Fibroblast of skin of back (primary cell): ENCODE measurements at places on chromosomes 5 and 9.

DNA sequence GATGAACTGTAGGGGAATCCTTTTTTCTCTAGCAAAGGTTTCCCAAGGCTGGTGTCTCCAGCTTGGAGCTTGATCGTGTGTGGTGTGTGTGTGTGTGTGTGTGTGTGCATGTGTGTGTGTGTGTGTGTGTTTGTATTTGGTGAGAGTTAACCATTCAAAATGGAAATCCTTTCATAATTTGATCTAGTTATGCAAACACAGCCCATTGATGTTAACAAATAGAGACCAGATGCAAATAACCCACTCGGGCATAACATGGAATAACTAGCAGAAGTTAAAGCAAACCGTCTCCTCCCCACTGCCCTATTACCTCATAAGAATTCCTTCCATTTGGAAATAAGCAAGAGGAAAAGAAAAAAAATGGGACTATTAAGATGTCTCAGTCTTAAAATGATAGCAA is 24.9 kb upstream of the ZSWIM6 start:
- no peak for DNase-seq

GRCh38 chr5:23703940-23704855 is 196.8 kb downstream of the PRDM9 start:
- DNase-seq: no peak

DNA sequence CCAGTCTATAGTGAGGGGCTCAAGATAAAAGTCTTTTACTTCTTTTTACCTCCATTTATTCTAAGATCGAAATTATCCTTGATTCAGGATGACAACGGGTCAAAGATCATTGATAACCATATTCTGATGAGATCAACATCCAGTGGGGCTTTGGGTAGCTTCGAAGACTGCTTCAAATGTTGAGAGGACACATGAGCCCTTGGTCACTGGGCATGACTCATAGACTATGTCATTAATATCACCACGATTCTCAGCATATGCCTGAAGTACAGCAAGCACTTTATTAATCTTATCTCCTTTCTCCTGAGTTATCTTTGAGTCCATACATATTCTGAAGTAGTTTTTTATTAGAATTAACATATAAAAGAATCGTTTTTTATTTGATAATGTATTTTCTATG is 117.1 kb upstream of the DAB2 start:
- DNase-seq: peak; percentile 41

DNA sequence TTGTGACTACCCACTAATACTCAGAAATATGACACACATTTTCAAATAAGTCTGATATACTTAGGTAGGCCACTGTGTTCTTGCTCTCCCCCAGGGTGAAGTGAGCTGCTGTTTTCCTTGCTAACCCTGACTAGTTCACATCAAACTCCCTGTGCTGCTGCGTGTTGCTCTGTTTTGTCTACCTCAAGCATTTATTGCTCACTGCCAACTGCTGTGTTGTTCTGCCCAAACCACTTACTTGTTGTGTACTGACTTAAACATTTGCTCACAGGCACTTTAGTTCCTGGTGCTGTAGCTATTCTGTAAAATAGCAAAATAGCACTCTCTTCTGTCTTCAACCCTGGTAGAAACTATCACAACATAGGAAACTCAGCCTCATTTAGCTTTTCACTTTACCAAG is 255.7 kb downstream of the HCN1 start:
- no peak for DNase-seq

DNA sequence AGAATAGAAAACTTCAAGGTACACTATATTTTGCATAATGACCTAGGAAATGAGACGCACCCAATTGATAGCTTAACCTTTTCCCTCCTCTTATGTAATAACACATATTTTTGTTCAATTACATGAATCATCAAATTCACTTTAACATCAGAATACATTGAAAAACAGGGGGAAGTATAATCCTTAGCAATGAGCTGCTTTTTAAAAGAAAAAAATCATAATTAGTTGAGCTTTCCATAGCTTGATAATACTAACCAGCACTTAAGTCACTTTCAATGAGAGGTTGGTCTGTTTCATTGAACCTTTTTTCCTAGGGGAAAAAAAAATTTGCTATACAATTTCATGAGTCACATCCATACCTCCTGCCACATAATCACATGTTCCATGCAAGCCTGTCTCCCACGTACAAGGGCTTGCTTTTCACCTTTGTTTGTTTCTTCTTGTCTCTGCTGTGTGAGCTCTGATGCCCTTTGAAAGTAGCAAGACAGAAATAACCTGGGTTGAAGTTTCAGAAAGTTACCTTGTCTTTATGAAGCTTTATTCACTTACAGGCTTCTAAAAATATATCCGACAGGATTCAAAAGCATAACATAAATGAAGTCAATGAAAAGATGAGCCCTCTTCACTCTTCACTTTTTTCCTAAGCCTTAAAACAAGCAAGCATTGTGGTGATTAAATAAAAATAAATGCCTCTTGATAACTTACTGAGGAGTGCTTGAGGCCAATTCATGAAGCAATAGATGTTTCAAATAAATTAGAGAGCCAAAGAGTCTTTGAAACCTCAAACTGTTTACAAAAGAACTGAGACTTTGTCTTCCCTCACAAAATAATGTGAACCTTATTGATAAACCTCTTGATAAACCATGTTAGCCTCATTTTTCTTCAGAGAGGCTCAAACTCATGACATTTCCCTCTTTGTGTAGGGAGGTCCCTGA is 108.5 kb downstream of the FEM1C start:
- DNase-seq: no peak

DNA sequence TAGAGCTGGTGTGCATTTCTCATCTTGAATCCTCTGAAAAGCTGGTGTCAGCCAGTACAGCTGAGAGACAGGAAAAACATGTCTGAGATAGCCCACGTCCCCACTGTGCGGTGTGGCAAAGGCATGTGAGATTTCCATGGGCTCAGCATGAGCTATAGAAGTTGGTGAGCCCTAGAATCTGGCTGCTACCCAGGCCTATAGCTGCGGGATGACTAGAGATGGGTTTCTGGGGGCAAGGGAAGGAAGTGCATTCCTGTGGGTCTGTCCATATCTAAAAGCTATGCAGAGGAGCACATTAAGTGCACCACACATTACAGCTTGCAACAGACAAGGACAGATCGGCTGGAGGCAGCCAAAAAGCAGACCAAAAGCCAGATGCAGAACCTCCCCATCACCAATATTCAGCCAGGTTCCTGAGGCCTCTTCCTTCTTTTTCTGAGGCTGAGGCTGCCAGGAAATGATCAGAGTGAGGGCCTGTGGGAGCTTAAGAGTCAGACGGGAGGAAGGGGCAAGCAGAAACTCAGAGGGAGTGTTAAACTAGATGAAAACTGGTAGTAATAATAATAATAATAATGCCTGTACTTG is 55.8 kb upstream of the RANBP3L start:
- DNase-seq: peak; percentile 94

DNA sequence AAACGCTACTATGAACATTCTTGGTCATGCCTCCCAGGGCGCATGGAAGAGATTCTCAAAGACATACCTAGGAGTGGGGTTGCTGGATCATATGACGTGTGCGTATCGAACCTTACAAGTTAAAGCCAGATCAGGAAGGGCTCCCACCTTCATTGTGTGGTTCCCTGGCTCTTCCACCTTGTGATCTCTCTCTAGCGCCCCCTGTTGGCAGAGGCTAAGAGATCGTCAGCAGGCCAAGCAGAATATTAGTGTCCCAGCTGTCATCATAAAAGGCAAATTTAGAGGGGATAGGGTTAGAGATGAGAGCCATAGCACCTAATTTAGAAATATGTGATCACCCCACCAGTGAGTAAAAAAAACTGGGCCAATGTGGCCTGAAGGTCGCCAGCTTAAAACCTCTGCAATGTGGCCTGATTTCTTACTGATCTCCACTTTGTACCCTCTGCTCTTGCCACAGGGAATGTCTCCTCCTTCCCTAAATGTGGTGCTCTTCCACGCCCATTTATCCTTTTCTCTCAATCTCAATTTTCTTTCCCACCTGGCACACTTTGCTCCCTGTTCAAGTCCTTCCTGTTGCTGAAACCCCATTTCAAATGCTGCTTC is 91.7 kb upstream of the SHB start:
- DNase-seq: peak; percentile 50

GRCh38 chr5:54022223-54022622 is 288.1 kb downstream of the ARL15 start:
- DNase-seq: no peak

- no peak for DNase-seq
Measured at GRCh38 chr5:153797484-153797883, 241.2 kb downstream of the FAM114A2 start.

DNA sequence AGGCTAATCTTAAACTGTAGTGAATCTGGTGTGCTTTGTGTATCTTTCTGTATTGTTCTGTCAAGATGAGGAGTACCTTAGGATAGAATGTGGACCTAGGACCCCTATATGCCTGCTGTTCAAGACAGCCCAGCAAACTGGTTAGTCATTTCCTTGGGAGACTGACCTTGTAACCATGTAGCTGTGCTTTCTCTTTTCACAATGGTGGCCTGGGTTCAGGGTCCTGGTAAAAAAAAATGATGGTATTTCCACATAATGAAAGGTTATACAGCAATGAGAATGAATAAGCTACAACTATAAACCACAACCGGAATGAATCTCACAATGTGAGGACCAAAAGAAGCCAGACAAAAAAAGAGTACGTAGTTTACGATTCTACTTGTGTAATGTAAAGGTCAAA is 36.4 kb upstream of the F2RL1 start:
- no peak for DNase-seq

DNA sequence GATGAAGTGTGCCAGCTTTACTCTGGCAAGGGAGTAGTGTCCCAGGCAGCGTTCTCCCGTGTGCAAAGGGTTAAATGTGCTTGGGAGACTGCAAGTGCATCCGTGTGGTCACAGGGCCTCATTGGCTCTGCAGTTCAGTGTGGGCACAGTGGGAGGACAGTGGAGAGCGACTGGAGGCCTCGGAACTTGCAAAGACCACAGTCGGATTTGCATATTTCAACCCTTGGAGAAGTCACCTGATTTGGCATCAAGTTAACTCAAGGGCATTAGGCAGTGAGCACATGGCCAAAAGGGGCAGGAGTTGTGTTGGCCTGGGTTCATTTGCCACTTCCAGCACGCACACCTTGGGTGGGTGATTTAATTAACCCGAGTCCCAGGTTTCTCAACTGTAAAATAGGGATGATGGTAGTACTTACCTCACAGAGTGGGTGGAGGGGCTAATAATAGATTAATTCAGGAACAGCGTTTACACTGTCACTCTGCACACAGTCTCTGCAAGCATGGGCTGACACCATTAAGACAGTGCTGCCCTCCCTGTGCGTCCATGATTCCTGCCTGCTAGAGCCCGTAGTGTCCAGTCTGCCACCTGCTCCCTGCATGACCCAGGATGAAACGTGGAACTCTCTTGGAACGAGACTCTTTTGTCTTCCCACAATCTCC is 22.7 kb downstream of the JADE2 start:
- no peak for DNase-seq

DNA sequence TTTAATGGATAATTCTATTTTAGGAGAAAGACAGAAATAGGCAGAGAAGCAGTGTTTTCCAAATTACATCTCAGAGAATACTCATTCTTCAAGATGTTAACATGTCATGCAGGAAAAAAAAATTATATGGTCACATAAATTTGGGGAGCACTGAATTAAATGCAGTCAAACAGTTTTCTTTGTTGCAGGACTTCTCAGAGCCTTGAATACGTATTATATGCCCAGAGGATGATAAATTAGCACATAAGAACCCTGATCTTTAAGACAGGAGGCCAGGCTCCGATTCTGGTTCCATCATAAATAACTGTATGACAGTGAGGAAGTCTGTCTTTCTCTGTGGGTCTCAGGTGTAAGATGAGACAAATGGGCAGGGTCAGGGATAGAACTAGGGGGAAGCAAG is 41.4 kb downstream of the FAT2 start:
- DNase-seq: no peak

DNA sequence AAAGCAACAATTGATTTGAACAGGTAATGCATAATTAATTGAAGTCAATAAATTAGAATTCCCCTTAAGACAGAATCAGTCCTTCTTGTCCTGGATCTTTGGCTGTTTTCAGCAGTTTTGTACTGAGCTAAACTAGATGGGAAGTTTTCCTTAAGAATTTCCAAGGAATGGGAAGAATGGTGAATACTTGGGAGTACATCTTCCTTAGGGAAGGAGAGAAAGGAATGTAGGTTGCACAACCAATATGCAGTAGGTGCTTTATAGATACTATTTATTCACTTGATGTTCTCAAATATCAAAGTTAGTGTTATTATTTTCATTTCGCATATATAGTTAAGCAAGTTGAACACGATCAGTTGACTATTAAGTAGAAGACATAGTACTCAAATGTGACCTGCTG is 183.5 kb upstream of the MAP1B start:
- DNase-seq: peak; percentile 32

GRCh38 chr9:19496321-19497050 is 87.7 kb downstream of the ACER2 start:
- DNase-seq: no peak

GRCh38 chr5:139137697-139138096 is 60.5 kb downstream of the SIL1 start:
- peak; percentile 21 for DNase-seq

- no peak for DNase-seq
Measured at GRCh38 chr9:83155733-83156132, 92.8 kb upstream of the RASEF start.
